ENCODE measurements at places on chromosomes 7 and 10. TPM values are rescaled to one million over a fixed set of nuclear protein-coding genes. Genes with fewer than 3 reads are reported as not detected.

SPDYE18 gene
- 1.1 TPM for total RNA-seq

NYAP1 gene
- total RNA-seq: 1.3 TPM

NEUROD6 gene
- not detected for total RNA-seq

ZNF138 gene
- 12.5 TPM for total RNA-seq

RGR gene
- 1.4 TPM for total RNA-seq

EN2 gene
- 0.16 TPM for total RNA-seq

ERV3-1 gene
- total RNA-seq: 12.8 TPM

TRDMT1 gene
- 7.5 TPM for total RNA-seq

ZNF239 gene
- 6.2 TPM for total RNA-seq

CCL24 gene
- not detected for total RNA-seq

SYCE1 gene
- total RNA-seq: not detected

All from sigmoid colon (tissue), 7 donors.